SW 1271 (cell line): ENCODE measurements at places on chromosomes 2 and 18.

DNA sequence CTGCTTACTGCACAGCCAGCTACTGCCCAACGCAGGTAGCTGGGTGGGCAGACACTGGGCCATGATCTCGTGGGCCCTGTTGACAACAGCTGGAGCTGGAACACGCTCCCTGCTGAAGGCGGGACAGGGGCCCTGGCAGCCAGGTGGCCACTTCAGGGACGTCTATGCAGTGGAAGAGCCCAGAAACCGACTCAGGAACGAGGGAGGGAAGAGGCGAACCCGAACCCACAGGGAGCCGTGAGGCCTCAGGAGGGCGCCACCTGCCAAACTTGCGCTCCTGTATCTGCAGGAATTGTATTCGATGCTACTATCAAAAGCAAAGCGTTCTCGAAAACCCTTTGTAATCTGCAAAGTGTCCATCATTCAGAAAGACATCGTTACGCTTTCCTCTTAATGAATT lies 198.4 kb downstream of the EIPR1 start:
- DNase-seq: no peak

GRCh38 chr2:210480079-210480478 lies 3.5 kb upstream of the LANCL1 start:
- no peak for DNase-seq

DNA sequence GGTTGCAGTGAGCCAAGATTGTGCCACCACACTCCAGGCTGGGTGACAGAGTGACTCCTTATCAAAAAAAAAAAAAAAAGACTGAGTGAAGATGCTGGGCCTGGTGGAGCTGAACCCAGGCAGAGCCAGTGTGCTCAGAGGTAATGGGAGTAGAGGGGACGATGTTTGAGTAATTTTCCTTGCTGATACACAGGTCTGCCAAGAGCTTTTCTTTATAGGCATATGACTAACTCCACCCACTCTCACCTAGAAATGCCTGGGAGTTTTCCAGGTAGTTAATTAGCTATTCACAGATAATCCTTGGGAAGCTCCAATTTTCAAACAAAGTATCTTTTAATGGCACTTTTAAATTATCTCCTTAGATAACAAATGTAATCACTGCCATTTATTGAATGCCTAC lies 33.4 kb upstream of the ACSL3 start:
- no peak for DNase-seq

GRCh38 chr18:62897153-62897552 lies 181.8 kb downstream of the PHLPP1 start:
- no peak for DNase-seq

DNA sequence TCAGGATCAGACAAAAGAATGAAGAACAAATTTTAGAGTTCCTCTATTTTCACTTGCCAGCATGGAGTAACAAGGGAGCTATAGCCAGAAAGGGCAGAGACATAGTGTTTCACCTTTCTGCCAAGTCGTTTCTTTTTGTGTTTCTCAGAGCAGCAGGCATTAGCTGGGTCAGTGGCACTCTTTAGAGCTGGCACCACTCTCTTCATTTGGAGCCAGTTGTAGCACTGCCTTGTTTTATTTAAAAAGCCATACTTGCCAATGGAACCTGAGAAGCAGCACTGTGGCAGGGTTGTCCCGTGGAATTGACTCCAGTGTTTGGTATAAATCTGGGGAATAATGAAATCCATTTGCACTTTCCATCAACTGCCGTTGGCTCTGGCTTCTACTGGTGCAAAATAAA lies 64.0 kb downstream of the LRRTM4 start:
- no peak for DNase-seq

DNA sequence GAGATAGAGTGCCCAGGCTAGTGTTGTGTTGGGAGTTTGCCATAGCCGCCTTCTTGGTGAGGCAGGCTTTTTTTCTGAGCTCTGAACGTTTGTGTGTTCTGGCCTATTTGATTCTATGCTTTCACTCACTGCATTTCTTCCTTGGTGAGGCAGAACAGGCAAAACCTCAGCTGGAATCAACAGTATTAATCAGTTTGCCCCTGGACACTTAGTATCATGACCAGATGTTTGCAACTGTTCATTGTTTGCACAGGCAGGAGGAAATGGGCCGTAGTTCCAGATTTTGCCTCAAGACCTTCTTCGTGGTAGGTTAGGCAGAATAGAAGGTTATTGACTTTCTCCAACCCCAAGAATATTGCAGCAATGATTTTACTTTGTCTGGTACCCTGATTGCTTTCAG lies 218.1 kb upstream of the RASGRP3 start:
- DNase-seq: no peak

DNA sequence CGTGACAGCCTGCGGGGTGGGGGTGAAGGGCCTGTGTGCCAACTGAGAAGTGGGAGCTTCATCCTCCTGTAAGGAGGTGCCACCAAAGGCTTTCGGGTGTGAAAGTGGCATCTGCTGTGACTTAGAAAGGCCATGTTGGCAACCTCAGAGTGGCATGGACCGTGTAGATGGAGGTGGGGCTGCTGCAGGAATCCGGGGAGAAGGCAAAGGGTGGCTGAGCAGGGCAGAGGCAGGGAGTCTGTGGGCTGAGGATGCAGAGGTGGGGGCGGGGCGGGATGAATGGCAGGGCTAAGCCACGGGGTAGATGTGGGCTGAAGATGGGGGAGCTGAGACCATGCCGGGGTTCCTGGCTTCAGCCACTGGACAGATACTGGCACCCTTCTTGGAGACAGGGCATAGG lies 28.2 kb downstream of the TOGARAM2 start:
- no peak for DNase-seq

DNA sequence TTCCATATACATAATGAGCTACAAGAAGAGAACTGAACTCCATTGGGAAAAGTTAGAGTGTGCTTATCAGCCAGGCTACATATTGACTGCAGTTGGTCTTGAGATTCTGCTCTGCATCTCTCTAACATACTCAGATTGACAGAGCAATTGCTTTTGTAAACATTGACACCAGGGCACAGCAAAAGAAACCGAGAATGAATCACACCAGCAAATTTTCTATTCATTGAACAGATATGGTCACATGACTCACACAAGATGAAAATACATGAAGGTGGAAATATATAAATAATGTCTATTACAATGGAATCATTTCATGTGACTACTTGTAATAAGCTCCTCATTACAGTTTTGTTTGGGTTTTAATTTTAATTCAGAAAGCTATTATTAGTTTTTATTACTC lies 691.9 kb upstream of the TMEFF2 start:
- DNase-seq: no peak
